CD4-positive, CD25-positive, alpha-beta regulatory T cell (primary cell): ENCODE measurements at places on chromosomes 1 and 21. TPM values are rescaled to one million over a fixed set of nuclear protein-coding genes. Genes with fewer than 3 reads are reported as not detected.

Gene KCNH1
- not detected for total RNA-seq

Gene KMO
- total RNA-seq, result not detected

Gene PADI2
- not detected for total RNA-seq

Gene FAM151A
- not detected for total RNA-seq

Gene RHBDL2
- not detected for total RNA-seq
